Activated CD8-positive, alpha-beta memory T cell treated with anti-CD3 and anti-CD28 coated beads for 4 hours (primary cell): ENCODE measurements at places on chromosomes 5 and 9.

DNA sequence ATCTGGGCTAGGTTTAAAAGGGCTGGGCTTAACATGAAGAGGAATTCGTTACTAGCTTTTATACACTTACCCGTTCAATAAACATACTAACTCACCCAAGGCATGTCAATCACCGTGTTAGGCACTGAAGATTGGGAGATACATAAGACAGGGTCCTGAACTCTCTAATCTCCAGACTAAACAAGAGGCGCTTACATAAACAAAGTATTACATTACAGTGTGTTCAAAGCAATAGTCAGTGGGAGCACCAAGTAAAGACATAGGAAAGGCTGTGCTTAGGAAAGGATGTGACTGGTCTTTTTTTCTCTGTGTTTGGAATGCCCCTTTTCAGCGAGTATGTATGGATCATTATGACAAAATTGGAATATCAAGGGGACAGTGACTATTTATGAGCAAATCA lies 203.6 kb upstream of the ADRA1B start:
- no peak for DNase-seq

GRCh38 chr9:87195306-87195705 lies 248.0 kb upstream of the GAS1 start:
- no peak for DNase-seq

- DNase-seq = no peak
Observed at GRCh38 chr9:133771486-133772482, 33.6 kb upstream of the SARDH start.

DNA sequence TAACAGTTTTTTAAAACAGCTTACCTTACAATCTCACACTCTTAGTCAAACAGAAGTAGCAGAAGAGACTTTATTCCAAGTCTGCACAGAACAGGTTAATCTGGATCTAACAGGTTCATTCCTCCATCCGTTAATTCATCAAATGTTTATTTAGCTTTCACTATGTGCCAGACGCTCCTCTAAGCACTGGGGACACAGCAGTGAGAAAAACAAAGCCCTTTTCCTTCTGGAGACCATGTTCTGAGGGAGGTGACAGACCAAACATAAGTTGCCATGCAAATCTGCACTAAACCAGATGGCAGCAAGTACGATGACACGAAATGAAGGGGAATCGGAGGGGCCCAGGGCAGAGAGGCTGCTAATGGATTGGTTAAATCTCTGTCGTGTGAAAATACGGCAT lies 17.1 kb upstream of the GLIPR2 start:
- no peak for DNase-seq

DNA sequence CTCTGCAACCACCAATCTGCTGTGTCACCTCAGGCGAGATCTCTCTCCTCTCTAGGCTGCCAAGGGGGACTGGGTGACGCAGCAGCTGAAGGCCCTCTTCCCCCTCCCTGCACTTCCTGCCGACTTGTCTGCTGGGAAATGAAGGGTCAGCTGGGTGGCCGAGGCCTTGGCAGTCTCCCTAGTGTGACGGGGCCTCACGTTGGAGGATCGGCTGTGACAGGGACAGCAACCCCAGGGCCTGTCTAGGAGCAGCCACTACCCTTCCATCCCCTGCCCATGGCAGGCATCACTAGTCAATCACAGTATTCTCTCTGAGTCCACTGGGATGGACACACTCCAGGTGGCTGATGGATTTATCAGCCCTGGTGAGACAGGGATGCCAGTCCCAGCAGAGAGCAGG lies 107.3 kb upstream of the SARDH start:
- DNase-seq = no peak

GRCh38 chr5:150689120-150689519 lies 11.7 kb downstream of the RBM22 start:
- no peak for DNase-seq

DNA sequence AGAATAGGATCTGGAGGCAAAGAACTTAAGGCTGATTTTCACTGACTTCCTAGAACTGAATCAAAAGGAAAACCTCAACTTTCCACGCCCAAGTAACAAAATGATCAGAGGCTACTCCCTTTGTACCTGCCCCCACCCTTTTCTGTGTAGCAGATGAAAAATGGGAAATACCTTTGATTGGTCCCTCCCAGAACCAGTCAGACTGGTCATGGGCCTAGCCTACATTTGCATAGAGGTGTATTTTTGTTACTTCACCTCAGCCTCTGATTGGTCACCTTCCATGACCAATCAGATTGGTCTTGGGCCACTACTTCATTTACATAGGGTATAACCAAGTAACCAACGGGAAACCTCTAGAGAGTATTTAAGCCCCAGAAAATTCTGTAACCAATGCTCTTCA lies 1553.5 kb upstream of the C9orf72 start:
- no peak for DNase-seq

DNA sequence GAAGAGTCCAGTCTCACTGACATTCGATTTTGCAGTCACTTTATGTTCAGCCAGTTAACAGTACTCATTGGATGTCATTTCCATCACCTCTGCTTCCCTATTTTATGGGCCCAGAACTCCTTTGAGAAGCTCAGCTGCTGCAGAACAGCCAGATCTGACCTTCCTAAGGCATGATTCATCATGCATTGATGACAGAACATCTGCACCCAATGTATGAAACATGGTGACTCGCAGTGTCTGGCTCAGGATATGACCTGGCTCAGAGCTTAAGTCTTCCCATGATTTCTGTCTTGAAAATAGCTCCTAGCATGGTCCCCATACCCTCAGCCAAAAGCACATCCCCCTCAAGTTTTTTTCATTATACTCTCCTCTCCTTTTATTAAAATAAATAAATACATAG lies 92.6 kb upstream of the TRIM32 start:
- DNase-seq = no peak

GRCh38 chr9:131840220-131840619 lies 100.3 kb upstream of the RAPGEF1 start:
- DNase-seq = no peak

DNA sequence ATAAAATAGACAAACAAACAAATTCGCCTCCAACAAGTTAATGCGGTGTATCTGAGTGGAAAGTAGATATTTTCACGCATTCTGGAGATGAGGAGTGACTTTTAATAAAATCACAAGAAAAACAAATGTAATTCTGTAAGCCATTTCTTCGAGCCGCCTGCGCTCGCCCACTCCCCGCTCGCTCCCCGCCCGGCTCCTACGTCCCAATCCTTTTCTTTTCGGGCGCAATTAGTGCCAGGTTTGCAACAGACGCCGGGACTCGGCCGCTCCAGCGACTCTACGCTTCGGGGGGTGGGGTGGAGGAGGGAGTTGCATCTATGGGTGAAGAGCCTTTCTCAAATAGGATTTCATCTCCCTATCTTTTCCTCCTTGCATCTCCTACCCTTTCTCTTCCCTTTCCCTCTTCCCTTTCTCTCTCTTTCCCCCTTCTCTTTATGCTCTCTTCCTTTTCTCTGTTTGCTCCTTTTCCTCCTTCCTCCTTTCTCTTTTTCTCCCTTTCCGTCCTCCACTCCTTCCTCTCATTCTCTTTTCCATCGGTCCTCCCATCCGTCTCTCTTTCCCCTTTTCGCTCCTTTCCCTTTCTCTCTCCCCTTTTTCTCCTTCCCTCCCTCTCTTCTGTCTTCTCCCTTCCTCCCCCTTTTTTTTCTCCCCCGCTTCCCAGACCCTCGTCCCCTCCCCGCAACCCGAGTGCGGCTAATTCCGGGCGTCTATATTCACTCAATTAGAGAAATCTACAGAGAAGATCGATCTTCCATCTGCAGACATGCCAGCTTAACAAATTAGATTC lies 6.1 kb upstream of the OTP start:
- DNase-seq = no peak

- no peak for DNase-seq
Observed at GRCh38 chr5:180349391-180349790, 3.7 kb downstream of the GFPT2 start.

GRCh38 chr9:16410601-16411280 lies 459.7 kb downstream of the BNC2 start:
- no peak for DNase-seq

GRCh38 chr5:16965581-16965980 lies 29.5 kb upstream of the MYO10 start:
- DNase-seq = no peak

GRCh38 chr9:113238859-113239232 lies 17.5 kb downstream of the SLC31A1 start:
- no peak for DNase-seq

DNA sequence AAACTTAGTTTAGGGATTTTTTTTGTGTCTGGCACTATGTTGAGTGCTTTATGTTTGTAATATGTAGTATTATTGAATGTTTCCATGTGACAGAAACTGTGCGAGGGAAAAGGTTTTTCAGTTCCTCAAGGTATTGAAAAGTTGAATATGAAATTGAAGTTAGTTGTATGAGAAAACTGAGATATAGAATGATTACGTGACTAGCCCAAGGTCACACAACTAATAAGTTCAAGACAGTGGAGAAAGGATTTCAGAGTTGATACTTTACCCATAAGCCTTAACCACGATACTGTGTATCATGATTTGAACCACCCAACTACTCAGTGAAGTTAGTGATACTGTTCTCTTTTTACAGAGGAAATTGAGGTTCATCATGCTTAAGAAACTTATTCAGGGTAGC lies 5.7 kb downstream of the NIPBL start:
- DNase-seq = no peak

GRCh38 chr9:132742821-132743311 lies 72.6 kb downstream of the GTF3C4 start:
- no peak for DNase-seq

DNA sequence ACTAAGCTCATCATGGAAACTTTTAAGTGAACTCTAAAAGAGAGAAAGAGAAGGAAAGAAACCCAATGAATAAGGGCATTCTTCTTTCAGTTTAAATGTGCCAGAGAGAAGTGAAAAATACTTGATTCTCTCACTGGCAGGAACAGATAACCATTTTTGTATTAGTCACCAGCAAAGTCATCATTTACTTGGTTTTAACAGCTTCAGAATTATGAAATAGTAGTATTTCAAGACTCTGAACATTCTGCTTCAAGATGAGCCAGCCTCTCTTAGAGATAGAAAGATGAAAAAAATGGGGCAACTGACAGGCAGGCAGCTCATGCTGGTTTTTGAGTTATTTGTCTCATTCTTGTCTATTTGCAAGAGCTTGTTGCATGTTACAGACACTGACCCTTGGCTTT lies 103.5 kb downstream of the GCNT1 start:
- DNase-seq = no peak

- no peak for DNase-seq
Observed at GRCh38 chr5:124059200-124059599, 547.2 kb downstream of the CSNK1G3 start.

DNA sequence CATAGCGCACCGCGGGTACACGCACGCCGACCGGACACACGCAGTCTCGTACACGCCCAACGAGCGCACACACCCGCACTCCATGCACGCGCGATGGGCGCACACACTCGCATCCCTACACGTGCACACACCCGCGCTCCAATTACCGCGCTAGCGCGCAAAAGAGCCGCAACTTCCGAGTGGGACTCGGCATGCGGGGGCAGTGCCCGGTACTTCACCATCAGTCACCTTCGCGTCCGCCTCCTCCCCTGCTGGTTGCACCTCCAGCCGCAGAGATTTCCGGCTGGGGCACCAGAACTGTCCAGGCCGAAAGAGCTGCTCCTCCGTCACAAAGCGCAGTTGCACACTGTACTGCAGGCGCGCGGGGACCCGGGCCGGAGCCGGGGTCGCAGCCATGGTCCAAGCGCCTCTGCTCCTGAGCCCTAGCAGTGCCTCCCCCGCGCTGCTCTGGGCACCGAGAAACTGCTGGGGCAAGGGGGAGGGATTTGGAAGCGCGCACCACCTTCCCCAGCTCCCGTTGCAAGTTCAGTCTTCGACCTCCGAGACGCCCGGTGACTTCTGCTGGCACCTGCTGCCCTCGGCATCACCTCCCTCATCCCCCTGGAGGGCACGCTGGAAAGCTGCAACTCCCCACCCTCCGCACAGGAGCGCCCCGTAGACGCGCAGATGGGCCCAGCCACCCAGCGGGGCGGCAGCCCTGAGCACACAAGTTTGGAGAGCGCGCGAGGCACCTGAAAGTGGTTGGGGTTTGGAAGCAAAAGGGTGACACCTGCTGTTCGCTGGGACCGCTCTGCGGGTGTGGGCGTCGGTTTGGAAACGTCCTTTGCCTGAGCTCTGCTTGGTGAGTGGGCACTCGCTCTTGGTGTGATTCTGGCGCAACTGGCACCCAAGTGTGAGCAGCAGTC lies 337.4 kb upstream of the PUM3 start:
- DNase-seq = no peak

DNA sequence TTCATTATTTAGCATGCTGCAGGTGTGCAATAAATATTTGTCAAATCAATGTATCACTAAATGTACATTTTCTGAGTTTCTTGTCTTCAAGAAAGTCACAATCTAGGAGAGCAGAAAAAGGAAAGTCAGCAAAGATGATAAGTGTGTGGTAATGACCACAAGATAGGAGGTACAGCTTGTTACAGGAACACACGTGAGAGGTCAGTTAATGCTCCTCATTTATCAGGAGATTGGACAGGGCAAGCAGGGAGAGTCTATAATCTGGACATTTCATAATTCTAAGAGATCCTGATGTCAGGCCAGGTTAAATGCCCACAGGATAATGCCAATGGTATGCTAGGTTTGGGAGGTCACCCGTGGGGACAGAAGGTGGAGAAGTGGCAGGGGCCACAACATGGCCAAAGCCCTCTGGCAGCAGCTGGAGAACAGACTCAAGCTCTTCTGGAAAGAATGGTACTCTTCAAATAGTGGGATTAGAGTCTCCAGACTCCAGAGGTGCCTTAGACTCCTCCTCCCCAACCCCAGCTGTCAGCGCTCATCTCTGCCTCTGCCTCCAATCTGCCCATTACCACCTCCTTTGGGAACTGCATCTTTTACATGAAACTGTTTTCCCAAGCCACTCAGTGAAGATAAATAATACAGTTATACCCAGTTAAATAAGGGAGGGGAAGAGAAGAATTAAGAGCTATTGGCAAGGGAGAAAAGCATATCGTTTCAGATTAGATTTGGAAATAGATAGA lies 114.3 kb downstream of the ASTN2 start:
- no peak for DNase-seq

DNA sequence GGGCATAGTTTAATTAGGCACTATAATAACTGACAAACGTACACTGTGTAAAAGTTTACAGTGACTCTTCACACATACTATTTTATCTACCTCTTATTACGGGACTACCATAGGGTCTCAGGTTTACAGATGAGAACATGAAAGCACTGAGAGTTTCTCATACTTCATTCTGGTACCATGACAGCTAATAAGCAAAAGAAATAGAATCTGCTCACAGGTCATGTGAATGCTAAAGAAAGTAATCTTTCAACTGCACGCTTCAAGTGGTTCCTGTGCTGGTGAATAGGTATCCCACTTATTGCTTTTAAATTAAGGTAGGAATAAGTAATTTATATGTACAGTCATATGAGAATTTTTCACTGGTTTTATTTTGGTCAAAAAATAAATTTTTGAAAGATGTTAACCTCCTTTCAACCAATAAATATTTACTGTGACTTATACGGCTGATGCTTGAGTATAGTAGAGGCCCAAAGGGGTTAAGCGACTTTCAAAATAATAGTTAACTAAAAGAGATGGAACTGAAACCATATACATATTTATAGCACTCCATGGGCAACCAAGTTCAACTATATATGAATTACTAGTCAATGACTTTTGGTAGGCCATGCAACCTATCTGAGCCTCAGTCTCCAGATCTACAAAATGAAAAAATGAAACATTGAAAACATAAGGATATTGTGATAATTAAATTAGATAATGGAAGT lies 8.1 kb downstream of the CDKN2A start:
- no peak for DNase-seq

GRCh38 chr5:61332851-61333320 lies 828 bp downstream of the ZSWIM6 start:
- DNase-seq = no peak
